ENCODE measurements at places on chromosomes 1 and 21. TPM values are rescaled to one million over a fixed set of nuclear protein-coding genes. Genes with fewer than 3 reads are reported as not detected.

- H3K4me1 ChIP-seq, result peaks cover 11% of the 10 kb centered on the region
- no peak for DNase-seq
- H3K4me3 ChIP-seq, result no peak overlapping the region
These were observed 197.2 kb downstream of the ADSS2 start for GRCh38 chr1:244254467-244254866.

CLCNKA gene
- 1.6 TPM for total RNA-seq

DNA sequence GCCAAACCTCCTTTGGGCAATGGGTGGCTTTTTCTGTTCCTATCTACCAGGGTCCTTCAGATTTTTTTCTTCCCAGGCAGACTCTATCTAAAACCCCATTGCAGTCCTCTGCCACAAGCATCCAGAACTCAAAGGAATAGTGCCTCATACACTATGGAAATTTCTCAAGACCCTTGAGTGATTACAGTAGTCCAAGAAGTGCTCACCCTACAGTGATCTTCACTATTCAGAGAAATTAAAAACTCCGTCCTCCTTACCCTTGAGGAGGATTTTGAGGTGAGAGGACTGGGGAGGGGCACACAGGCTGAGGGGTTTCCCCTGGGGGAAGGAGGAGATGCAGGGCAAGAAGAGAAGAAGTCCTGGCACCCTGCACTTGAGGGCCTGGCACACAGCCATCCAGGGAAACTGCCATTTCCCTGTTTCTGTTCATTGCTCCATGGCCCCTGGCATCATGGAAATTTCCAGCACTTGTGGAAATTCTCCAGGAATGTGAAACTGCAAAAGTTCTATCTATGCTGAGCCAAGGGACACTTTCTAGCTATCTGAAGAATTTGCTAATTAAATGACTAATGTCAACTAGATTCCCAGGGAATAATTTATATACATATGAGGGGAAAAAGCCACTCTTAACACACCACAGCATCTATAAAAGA, 102.5 kb upstream of the ATP1B1 start:
- no peak for DNase-seq
- H3K36me3 ChIP-seq, result no peaks in the 10 kb centered on the region
- H3K4me1 ChIP-seq, result no peaks in the 10 kb centered on the region
- H3K27me3 ChIP-seq, result no peaks in the 10 kb centered on the region
- H3K4me3 ChIP-seq, result no peak overlapping the region
- H3K27ac ChIP-seq, result no peak overlapping the region

DNA sequence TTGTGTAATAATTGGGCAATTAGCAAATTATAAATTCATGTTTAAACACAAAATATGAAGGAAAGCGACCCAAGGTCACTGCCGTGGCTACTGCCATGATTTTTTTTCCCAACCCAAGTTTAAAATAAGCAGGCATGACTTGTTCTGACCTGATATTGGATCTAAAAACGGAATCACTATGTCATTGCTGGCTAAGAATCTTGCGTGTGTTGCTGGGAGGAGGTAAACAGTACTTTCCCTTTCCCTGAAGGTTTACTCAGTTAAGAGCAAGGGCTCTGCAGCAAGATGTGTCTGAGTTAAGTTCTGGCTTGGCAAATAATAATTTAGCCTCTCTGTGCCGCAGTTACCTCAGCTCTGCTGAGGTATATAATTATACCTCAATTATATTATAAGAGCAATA, 125.7 kb upstream of the L1TD1 start:
- DNase-seq, result no peak
- H3K4me1 ChIP-seq, result peaks cover 16% of the 10 kb centered on the region
- H3K36me3 ChIP-seq, result peaks cover 8% of the 10 kb centered on the region
- no peaks in the 10 kb centered on the region for H3K27me3 ChIP-seq
- H3K27ac ChIP-seq, result no peak overlapping the region

GRCh38 chr1:243712242-243712641, 137.8 kb downstream of the AKT3 start:
- no peak overlapping the region for H3K27ac ChIP-seq
- DNase-seq, result no peak
- no peak overlapping the region for H3K4me3 ChIP-seq
- no peaks in the 10 kb centered on the region for H3K36me3 ChIP-seq
- H3K27me3 ChIP-seq, result no peaks in the 10 kb centered on the region
- H3K4me1 ChIP-seq, result peaks cover 19% of the 10 kb centered on the region

GRCh38 chr1:64881281-64881680, 85.1 kb downstream of the JAK1 start:
- peaks cover 7% of the 10 kb centered on the region for H3K4me1 ChIP-seq
- no peak overlapping the region for H3K4me3 ChIP-seq
- H3K27ac ChIP-seq, result no peak overlapping the region

GRCh38 chr1:22883406-22883805, 89.3 kb downstream of the LACTBL1 start:
- DNase-seq, result no peak
- H3K36me3 ChIP-seq, result peaks cover 8% of the 10 kb centered on the region
- H3K27me3 ChIP-seq, result no peaks in the 10 kb centered on the region
- no peak overlapping the region for H3K27ac ChIP-seq

DNA sequence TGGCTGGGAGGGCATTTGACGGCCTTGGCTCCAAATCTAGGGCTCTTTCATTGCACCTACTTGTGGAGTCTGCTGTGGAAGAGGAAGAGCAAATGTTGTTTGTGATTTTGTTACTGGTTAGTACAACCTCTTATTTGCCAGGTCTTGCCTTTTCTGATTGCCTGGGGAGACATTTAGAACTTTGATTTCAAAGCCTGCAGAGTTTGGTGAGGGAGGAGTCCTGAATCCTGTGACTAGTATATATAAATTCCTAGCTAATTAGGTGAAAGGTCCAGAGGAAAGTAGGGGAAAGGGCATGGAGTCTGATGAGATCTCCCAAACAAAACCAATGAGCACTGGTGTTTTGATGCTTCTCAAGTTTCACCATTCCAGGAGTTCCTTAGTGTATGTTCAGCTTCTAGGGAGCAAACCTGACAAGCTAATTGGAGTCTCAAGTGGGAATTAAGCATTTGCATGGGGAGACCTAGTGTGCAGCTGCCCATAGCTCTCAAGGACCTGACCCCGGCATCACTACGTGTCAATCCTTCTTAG, 5.1 kb upstream of the HMGCS2 start:
- peaks cover 17% of the 10 kb centered on the region for H3K4me1 ChIP-seq
- peaks cover 3% of the 10 kb centered on the region for H3K36me3 ChIP-seq
- H3K27me3 ChIP-seq, result no peaks in the 10 kb centered on the region

- H3K27me3 ChIP-seq, result no peaks in the 10 kb centered on the region
- no peak for DNase-seq
- H3K36me3 ChIP-seq, result no peaks in the 10 kb centered on the region
- H3K27ac ChIP-seq, result no peak overlapping the region
These were observed 32.5 kb upstream of the SMYD2 start for GRCh38 chr1:214248311-214249085.

RHBDL2 gene
- total RNA-seq, result 0.80 TPM

DNA sequence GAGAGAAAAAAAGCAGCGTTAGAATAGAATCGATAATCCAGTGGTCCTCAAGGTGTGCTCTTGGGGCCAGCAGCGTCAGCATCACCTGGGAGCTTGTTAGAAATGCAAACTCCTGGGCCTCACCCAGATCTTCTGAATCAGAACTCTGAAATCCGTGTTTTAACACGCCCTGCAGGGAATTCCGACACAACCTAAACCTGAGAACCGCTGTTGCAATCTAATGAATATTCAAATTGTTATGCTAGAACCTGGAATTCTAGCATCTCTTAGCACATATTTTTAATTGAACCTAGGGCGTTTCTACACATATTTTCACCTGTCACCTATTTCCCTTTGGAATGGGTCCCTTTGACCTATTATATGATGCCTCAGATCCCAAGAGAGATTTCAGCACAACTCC, 175.7 kb downstream of the PSMG1 start:
- no peak overlapping the region for H3K27ac ChIP-seq
- no peak for DNase-seq
- H3K27me3 ChIP-seq, result no peaks in the 10 kb centered on the region
- no peak overlapping the region for H3K4me3 ChIP-seq
- peaks cover 32% of the 10 kb centered on the region for H3K4me1 ChIP-seq

All from type B pancreatic cell (in vitro differentiated cells).